Fibroblast of pulmonary artery (primary cell): ENCODE measurements at places on chromosomes 5 and 9.
A peak's percentile ranks its signal among the peaks of the same experiment; 100 is the strongest.

GRCh38 chr5:124404796-124405195, 341.6 kb downstream of the ZNF608 start:
- DNase-seq, result no peak

DNA sequence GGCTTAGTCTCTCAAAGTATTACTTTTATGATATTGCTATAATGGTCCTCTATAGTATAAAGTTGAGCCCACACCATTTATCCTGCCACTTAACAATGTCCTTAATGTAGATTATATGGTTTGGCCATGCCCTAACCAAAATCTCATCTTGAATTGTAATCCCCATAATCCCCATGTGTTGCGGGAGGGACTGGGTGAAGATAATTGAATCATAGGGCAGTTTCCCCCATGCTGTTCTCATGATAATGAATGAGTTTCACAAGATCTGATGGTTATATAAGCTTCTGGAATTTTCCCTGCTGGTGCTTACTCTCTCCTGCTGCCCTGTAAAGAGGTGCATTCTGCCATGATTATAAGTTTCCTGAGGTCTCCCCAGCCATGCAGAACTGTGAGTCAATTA, 498.8 kb downstream of the RAB3C start:
- DNase-seq, result no peak

DNA sequence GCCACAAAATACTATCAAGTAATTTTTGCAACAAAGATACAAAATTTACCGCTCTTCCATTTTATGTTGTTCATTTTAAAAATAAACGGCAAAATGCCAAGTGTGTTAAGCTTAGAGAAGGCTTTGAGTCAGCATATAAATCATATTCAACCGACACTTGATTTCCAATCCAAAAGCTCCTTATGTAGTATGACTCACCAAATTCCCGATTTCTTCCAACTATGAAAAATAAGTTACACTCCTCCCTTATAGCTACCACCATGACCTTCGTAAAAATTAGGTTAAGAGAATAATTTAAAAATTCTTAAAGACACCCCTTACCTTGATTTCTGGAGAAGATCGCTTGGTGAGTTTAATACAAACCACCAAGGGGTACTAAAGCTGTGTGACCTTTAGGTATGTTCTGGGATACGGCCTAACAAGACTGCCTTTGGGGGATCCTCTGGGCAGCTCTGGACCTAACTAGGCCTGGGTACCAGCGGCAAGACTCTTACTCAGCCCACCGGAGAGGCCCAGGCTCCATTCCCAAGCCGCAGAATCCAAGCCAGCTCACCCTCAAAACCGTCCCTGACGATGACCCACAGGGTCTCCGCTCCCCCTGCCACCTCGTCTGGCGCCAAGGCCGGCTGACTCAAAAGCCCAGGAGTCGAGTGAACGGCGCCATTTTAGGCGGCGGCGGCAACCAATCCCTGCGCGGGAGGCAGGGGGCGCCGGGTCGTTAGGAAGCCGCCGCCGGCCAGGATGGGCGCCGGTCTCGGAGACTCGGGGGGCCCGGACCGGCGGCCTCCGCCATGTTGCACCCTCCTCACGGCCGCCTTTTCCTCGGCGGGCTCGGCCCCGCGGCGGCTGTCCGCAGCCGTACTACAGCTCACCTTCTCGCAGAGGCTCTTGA, 739 bp downstream of the PPP2CA start:
- DNase-seq, result peak; percentile 65

- no peak for DNase-seq
Measured at GRCh38 chr5:96952118-96952750, 16.4 kb downstream of the LNPEP start.

DNA sequence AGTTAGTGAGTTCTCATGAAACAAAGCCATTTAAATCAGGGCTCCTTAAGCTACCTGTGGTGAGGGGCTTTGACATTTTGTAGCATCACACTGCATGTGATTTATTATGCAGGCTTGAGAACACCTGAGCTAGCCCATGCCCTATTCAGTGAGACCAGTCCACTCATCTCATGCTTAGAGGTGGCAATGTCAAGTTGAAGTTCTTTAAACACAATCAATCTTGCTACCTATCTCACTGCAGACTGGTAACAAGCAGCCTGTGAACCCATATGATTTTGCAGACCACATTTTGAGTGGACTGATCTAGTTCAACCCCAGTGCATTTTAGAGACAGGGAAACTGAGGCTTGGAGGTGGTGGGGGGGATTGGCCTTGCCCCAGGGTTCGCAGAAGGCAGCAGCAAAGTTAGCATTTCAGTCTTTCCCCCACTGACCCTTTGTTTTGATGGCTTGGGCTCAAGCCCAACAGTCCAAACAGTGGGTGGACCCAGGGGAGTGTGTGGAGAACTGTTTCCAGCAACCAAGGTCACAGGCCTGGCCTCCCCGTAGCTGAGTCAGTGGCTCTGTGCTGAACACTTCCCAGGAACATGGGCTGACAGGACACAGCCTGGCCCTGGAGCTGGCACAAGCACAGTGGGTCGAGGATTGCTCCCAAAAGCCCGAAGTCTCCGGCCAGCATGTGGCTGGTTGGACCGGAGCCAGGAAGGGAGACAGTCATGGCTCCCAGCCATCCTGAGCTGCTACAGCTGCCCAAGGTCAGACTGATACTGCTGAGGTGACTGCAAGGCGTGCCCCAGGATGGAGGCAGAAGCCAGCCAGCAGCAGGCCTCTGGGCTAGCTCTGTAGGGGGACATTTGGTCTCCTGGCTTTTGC, 95.3 kb downstream of the RGS3 start:
- DNase-seq, result peak; percentile 93

DNA sequence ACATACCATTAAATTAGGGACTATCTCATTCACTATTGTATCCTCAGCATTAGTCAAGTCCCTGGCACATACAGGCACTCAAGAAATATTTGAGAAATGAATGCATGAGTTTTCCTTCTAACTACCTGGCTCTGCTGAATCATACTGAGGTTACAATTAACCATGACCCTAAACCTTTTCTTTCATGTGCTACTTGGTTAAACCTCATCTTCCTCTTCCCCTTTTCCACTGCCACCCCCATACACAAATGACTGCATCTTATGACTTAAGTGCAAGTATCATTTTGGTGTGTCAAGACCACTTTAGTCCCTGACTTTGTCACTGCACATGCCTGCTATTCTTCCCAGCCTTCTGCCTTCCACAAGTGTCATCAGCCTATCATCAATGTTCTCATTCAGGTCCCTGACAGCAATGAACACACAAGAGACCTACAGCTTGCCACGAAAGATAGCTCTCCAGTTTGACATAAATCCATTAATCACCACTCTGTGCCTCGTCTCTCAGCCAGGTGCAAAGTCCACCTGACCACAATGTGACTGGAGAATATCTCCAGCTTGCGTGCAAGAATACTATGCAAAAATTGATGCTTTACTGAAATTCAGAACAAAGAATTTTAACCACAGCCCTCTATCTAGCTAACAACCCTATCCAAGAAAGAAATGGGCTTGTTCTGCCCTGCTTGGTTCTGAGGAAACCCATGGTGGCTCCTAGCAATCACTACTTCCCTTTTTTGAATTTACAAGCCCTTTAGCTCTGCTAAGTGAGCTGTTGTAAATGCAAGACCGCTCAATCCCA, 74.5 kb downstream of the MAPKAP1 start:
- DNase-seq, result no peak

DNA sequence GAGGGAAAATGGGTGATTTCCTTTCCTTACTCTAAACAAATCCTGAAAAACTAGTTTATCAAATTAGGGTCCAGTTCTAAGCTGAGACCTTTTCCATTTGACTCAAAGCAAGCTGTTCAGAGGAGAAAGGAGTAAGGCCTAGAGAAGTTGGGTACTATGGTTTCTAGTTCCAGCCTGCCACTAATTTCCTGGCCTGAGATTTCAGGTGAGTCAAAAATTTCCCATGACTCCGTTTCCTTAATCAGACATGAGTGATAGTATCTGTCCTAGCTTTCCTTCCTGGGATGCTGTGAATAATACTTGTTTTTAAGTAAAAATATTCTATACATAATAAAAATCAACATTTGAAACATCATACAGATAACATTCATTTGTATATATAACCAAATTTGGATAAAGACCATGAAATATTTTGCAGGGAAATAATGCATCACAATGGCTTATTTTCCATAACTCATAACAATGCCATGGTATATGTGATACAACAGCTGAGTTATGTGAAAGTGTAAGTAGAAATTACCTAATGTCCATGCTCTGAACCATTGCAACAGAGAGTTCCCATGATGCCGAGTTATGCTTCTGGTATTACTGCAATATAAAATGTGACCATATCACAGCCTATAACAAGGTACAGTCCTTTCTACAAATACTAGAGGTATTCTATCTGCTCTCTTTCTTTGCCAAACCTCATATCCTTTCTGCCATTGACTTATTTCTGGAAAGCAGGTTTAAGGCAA, 142.7 kb downstream of the MLLT3 start:
- peak; percentile 71 for DNase-seq

- no peak for DNase-seq
Measured at GRCh38 chr9:128149951-128150593, 819 bp downstream of the LCN2 start.

- no peak for DNase-seq
Measured at GRCh38 chr9:126457890-126458289, 131.3 kb downstream of the MVB12B start.

GRCh38 chr5:73763300-73764032, 137.5 kb downstream of the ARHGEF28 start:
- DNase-seq, result no peak

DNA sequence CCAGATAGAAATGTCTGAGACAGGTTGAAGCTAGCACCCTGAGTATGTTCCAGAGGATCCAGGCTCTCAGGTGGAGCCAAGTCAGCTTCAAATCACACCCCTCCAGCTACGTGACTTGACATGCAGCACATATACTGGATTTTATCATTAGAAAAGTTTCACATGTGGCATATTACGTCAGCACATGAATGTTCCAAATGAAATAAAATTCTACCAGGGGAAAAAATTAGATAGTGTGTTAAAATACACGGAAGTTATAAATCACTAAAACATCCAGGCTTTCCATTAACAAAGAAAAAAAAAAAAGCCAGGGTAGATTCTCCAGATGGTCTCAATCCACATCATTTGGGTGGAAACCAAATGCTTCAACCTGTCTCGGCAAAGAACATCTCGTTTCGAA, 251.6 kb downstream of the MPDZ start:
- DNase-seq, result peak; percentile 29

GRCh38 chr5:139848508-139849100, 53.0 kb downstream of the PSD2 start:
- peak; percentile 3 for DNase-seq

GRCh38 chr9:89888233-89888632, 283.4 kb downstream of the GADD45G start:
- DNase-seq, result no peak

- DNase-seq, result no peak
Measured at GRCh38 chr5:107808671-107809137, 138.0 kb upstream of the EFNA5 start.

GRCh38 chr5:124297826-124298225, 448.6 kb downstream of the ZNF608 start:
- no peak for DNase-seq

- no peak for DNase-seq
Measured at GRCh38 chr9:112051812-112052211, 123.3 kb downstream of the SUSD1 start.

- DNase-seq, result no peak
Measured at GRCh38 chr9:89514337-89514736, 16.4 kb upstream of the SEMA4D start.

GRCh38 chr5:127086589-127086988, 13.3 kb upstream of the C5orf63 start:
- no peak for DNase-seq

DNA sequence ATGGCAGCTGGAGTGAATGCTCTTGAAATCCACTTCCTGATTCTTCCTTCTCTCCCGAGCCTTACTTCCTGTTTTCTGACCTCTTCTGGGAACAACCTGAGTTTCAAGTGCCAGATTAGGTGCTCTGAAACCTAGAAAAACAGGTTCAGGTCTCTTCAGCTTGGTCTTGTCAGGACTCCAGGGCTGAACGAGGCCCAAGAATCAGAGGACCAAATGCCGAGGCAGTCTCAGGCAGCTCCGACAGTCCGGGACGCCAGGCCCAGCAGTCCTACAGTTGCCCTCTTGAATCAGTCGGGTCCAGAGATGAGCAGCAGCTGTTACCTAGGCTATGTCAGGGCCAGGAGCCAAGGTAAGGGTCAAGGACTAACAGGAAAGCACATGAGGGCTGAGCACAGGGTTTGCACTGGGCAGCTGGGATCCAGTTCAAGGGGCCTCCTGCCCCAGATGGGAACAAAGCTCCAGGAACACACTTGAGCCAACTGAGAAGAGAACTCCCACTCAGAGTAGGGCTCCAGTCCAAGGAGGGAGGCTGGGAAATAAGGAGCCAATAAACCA, 38.3 kb upstream of the ADRA1B start:
- peak; percentile 80 for DNase-seq

GRCh38 chr5:16931334-16932110, 4.6 kb downstream of the MYO10 start:
- no peak for DNase-seq

GRCh38 chr5:68679041-68679440, 414.8 kb upstream of the SLC30A5 start:
- no peak for DNase-seq

GRCh38 chr9:124660341-124660801, 110.7 kb downstream of the NR6A1 start:
- peak; percentile 70 for DNase-seq

GRCh38 chr9:18791074-18791473, 241.9 kb downstream of the SAXO1 start:
- peak; percentile 20 for DNase-seq

GRCh38 chr9:133347515-133347984, 381 bp downstream of the MED22 start:
- DNase-seq, result peak; percentile 39

DNA sequence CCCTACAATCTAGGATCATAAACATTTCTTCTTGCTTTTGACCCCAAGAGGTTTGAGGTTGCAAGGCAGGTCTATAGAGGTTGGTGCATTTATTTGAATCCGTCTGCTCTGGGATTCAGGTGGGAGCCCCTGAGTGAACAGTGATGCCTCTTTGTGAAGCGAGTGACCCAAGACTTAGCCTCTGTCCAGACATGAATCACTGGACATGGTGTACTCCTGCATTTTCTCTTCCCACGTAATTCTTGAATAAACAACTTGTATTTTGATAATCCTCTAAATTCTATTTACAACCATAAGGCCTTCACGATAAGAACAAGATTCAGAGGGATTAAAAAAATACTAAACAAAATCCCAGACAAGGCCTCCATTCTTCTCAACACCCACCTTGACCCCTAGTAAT, 67.5 kb upstream of the PLPP6 start:
- DNase-seq, result no peak

DNA sequence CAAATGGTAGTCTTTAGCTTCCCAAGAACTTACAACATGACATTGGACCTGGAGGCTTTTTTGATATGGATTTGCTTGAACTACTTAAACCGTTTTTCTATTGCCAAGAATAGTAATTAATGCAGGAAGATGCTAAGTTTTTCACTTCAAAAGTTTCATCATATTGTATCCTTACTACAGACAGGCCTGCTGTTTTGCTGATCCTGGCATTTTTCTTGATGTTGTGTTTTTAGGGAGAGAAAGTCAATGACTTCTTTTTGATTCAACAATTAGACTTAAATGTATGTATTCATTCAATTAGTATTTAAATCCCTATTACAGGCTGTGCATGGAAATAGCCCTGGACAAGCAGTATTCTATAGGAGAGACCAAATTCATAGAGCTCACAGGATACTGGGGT, 172.7 kb downstream of the TRPM3 start:
- DNase-seq, result no peak

- peak; percentile 87 for DNase-seq
Measured at GRCh38 chr9:98575379-98576346, 133.1 kb downstream of the GABBR2 start.
